Smooth muscle cell of the coronary artery (primary cell): ENCODE measurements at places on chromosomes 6 and 20. TPM values are rescaled to one million over a fixed set of nuclear protein-coding genes. Genes with fewer than 3 reads are reported as not detected.

VNN1 gene
- total RNA-seq = under 0.01 and 0.12 TPM in 2 replicates

SRPK1 gene
- total RNA-seq = 23.1 and 52.1 TPM in 2 replicates

PNPLA1 gene
- total RNA-seq = 0.15 TPM in 1 of 2 replicates, not detected in the other

NR2E1 gene
- total RNA-seq = not detected in 2 replicates

FKBP1C gene
- 0.23 TPM in 1 of 2 replicates, not detected in the other for total RNA-seq

ZNFX1 gene
- total RNA-seq = 24.1 and 28.9 TPM in 2 replicates

ATG5 gene
- 39.5 TPM in 2 replicates for total RNA-seq

GUCA1A gene
- 0.45 TPM in 1 of 2 replicates, not detected in the other for total RNA-seq

COL10A1 gene
- under 0.01 and 1.1 TPM in 2 replicates for total RNA-seq

ANGPT4 gene
- not detected in 2 replicates for total RNA-seq

GJA10 gene
- not detected in 2 replicates for total RNA-seq

MARCKS gene
- 13.7 and 128 TPM in 2 replicates for total RNA-seq

F13A1 gene
- 0.15 TPM in 1 of 2 replicates, not detected in the other for total RNA-seq

SLC22A2 gene
- total RNA-seq = 0.15 TPM in 1 of 2 replicates, not detected in the other

SLC24A3 gene
- 0.15 and 1.9 TPM in 2 replicates for total RNA-seq

TAF8 gene
- 9.2 and 16.8 TPM in 2 replicates for total RNA-seq

PKIB gene
- 0.45 and 1.4 TPM in 2 replicates for total RNA-seq

SLC18B1 gene
- 2.1 and 8.5 TPM in 2 replicates for total RNA-seq

PPP1R3G gene
- total RNA-seq = 1.3 and 2.1 TPM in 2 replicates

PHACTR1 gene
- 0.08 and 2.3 TPM in 2 replicates for total RNA-seq

SYCP2L gene
- 0.08 TPM in 1 of 2 replicates, not detected in the other for total RNA-seq

TFAP2A gene
- 0.23 and 1.1 TPM in 2 replicates for total RNA-seq

FAXC gene
- total RNA-seq = 0.15 and 0.23 TPM in 2 replicates

KHDC1L gene
- not detected in 2 replicates for total RNA-seq

C20orf141 gene
- not detected in 2 replicates for total RNA-seq

AGPAT1 gene
- total RNA-seq = 16.8 and 18.8 TPM in 2 replicates

EZR gene
- total RNA-seq = 11.5 and 63.4 TPM in 2 replicates

AVP gene
- total RNA-seq = not detected in 2 replicates
